ENCODE measurements at places on chromosomes 16 and 17. TPM values are rescaled to one million over a fixed set of nuclear protein-coding genes. Genes with fewer than 3 reads are reported as not detected.

GRCh38 chr17:8210761-8211458, 535 bp upstream of the AURKB start:
- no peak for DNase-seq

GRCh38 chr16:63298993-63299392, 1262.8 kb upstream of the CDH8 start:
- DNase-seq, result no peak

Gene FTO
- 48.3 TPM for total RNA-seq

GRCh38 chr16:1036726-1037393, 35.7 kb upstream of the SSTR5 start:
- peak; percentile 83 for DNase-seq

Gene SOX15
- 2.0 TPM for total RNA-seq

DNA sequence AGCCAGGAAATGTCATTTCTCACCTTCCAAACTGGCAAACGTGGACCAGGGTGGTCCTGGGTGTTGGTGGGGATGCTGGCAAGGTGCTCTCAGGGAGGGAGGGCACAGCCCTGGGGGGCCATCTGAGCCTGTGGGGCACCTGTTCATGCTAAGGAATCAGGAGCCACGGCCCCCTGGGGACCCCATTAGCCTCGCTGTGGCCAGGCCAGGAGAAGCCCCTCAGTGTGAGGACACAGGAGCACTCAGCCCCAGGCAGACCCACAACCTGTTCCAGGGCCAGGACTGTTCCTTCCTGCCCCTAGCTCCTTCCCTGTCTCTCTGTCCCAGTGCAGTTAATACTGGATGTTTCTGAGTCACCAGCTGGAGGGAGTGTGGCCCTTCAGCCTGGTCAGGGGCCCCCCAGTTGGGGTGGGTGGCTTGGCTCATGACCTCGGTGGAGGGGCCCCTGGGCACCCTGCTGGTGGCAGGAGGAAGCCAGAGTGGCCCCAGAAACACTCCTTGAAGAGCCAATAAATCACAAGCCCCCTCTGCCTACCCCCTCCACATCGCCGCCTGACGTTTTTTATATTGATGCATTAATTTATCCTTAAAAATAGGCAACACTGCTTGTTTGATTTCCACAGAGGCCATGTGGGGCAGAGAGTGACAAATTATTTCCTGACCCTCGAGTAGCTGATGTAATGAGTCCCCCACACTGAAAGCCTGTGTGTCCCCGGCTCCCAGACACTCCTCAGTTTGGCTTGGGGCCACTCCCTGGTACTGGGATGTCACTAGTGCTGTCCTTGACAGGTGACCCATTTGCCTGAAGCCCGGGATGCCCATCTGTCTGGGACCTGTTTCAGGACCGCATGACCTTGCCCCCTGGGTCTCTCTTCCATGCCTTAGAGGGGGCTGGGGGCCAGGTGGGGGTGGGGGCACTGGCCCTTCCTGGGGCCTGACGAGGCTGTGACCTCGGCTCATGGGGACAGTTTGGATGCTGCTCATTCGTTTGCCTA, 22.3 kb downstream of the ACTG1 start:
- DNase-seq, result no peak

- no peak for DNase-seq
These were observed 13.4 kb downstream of the RPTOR start for GRCh38 chr17:80558046-80558445.

Gene LLGL1
- 47.2 TPM for total RNA-seq

DNA sequence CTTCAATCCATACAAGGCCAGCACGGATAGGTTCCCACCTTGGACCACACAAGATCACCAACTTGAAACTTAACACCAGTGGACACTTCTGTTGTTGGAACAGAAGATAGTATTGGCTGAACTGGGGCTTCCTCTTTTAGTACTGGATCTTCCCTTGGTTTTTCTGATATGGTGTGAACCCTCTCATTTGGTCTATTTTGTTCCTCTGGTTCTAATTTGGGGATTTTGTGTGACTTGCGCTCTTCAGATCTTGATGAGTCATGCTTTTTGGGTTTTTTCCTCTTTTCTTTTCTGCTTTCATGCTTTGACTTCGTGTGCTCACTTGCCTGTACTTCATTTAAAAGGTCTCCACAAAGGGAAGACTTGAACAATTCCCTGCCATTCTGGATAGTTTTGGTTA, 39.0 kb downstream of the SOST start:
- no peak for DNase-seq

DNA sequence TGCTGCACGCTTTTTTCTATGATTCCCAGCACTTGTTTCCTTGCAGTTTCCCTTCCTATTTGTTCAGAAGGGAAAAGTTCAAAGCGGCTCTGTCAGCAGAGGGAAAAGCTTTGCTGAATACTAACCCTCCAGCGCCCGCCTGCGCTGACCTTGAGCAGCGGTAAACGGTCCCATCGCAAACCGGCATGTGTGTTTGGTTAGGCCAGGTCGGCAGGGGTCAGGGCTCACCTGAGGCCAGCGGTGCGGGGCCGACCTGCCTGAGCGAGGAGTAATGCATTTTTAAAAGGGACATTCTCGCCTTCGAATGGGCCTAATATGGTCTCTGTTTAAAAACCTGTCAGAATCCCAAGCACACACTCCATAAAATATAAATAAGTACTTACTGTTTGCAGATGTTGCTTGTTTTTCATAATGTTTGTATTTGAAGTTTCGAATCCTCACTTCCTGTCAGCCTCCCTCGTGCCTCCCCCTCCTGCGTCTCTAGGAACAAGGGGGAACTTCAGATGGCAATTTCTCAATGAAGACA, 110.1 kb downstream of the IRX3 start:
- DNase-seq, result no peak

Gene SP6
- total RNA-seq, result 0.46 TPM

- no peak for DNase-seq
These were observed 69.8 kb upstream of the TOB1 start for GRCh38 chr17:50935996-50936266.

- DNase-seq, result no peak
These were observed 7.4 kb downstream of the TMC6 start for GRCh38 chr17:78120971-78121800.

- DNase-seq, result no peak
These were observed 883 bp upstream of the TAF15 start for GRCh38 chr17:35808240-35808961.

Gene GEMIN4
- total RNA-seq, result 17.9 TPM

DNA sequence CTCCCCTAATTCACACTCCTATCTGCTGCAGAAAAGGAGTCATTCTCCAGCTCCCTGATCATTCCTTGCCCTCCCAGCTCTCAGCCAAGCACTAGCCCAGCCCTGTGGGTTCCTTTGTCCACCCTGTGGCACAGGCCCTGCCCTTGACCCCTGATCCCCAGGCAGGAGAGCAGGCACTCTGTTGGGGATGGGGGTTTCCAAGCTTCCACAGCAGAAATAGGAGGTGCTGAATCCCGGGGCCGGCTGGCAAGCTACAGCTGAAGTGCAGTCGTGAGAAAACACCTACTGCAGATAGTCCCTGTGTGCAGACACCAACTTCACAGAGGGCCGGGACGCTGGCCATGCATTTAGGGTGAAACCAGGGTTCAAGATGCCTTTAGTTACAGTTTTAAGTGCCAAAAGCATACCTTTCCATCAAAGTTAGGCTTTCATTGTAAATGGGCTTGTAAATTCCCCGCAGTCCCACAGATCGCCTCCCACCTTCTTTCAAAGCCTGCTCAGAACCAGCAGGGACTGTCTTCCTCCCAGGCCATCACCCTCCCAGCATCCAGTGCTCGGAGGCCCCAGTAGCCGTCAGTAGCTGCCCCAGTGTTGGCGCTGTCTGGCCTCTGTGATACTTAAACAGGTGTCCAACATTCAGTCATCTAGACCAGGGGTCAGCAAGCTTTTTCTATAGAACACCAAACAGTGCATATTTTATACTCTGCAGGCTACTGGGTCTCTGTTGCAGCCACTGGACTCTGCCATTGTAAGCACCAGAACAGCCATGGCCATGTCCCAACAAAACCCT, 10.6 kb downstream of the CPSF4L start:
- DNase-seq, result no peak

Gene EPN3
- total RNA-seq, result not detected

DNA sequence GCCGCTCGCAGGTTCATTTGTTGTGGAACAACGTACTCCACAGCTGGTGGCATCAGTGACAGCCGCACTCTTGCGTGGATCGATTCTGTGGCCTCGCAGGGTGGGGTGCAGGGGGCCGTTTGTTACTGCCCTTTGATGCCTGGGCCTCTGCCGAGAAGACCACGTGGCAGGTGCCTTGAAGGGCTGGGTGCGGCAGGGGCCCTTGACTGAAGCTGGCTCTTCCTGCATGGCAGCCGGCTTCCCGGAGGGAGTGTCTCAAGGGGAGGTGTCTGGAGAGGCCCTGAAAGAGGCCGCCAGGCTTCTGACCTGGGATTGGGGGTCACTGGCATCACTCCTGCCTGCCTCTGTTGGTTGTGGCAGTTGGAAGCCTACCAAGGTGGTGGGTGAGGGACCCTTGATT, 43.8 kb downstream of the TBCD start:
- DNase-seq, result no peak

- DNase-seq, result no peak
These were observed 352.9 kb downstream of the SNX29 start for GRCh38 chr16:12329246-12329995.

GRCh38 chr17:75124041-75124818, 7.3 kb downstream of the NT5C start:
- peak; percentile 100 for DNase-seq
